Endothelial cell of coronary artery (primary cell): ENCODE measurements at places on chromosomes 7 and 10. TPM values are rescaled to one million over a fixed set of nuclear protein-coding genes. Genes with fewer than 3 reads are reported as not detected.

Gene ELOVL3
- total RNA-seq: 0.09 TPM in 1 of 2 replicates, not detected in the other

Gene SFTPA1
- not detected in 2 replicates for total RNA-seq

Gene TMEM229A
- total RNA-seq: not detected in 2 replicates

Gene SPDYE5
- not detected in 2 replicates for total RNA-seq

Gene POLR2J3
- total RNA-seq: 26.5 and 28.0 TPM in 2 replicates

Gene HOXA2
- total RNA-seq: 0.63 and 0.85 TPM in 2 replicates

Gene TUBB8
- total RNA-seq: not detected in 2 replicates

Gene FAM13C
- total RNA-seq: 0.54 and 0.66 TPM in 2 replicates

Gene CTBP2
- 87.1 and 120 TPM in 2 replicates for total RNA-seq
